Esophagus muscularis mucosa (tissue), 4 donors: ENCODE measurements at places on chromosomes 5 and 9. TPM values are rescaled to one million over a fixed set of nuclear protein-coding genes. Genes with fewer than 3 reads are reported as not detected.

Gene FRMPD1
- not detected for total RNA-seq

Gene KCNV2
- total RNA-seq, result not detected

Gene PCDHGA10
- 5.1 TPM for total RNA-seq

DNA sequence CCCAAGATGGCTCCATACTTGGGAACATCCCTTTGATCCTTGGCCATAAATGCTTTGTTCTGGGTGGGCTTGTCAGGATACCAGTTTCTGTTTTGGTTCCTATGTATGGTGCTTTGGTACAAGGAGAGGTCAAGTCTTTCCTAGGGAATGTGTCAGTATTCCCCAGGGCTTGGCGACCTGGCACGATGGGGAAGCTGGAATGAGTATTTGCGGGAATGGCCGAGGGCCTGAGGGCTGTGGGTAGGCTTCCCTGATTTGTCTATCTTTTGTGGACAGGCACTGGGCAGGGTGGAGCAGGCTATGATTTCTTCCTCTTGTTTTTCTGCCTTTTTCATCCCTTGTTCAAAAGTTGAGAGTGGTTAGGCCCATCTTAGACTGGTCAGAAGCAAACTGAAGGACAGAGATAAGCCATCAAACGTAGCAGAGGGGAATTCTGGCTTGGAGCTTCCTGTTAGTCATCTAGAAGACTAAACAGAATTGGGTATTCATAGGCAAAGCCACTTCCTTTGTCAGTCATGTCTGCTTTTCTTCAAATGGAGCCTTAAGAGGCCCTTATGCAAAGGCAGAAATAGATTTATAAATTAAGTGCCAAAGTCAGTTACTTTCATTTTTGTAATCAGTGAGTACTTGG, 13.7 kb downstream of the DOCK2 start:
- DNase-seq, result no peak

- H3K4me1 ChIP-seq, result no peaks in the 10 kb centered on the region
- no peak overlapping the region for H3K4me3 ChIP-seq
- DNase-seq, result no peak
- H3K27ac ChIP-seq, result no peak overlapping the region
- no peaks in the 10 kb centered on the region for H3K36me3 ChIP-seq
Observed at GRCh38 chr5:107801061-107801460, 130.3 kb upstream of the EFNA5 start.

GRCh38 chr9:134544388-134545214, 97.0 kb upstream of the COL5A1 start:
- no peaks in the 10 kb centered on the region for H3K36me3 ChIP-seq
- H3K4me1 ChIP-seq, result peaks cover 23% of the 10 kb centered on the region
- peak overlapping the region; percentile 69 for H3K27ac ChIP-seq
- H3K4me3 ChIP-seq, result no peak overlapping the region
- no peaks in the 10 kb centered on the region for H3K27me3 ChIP-seq
- no peak for DNase-seq

DNA sequence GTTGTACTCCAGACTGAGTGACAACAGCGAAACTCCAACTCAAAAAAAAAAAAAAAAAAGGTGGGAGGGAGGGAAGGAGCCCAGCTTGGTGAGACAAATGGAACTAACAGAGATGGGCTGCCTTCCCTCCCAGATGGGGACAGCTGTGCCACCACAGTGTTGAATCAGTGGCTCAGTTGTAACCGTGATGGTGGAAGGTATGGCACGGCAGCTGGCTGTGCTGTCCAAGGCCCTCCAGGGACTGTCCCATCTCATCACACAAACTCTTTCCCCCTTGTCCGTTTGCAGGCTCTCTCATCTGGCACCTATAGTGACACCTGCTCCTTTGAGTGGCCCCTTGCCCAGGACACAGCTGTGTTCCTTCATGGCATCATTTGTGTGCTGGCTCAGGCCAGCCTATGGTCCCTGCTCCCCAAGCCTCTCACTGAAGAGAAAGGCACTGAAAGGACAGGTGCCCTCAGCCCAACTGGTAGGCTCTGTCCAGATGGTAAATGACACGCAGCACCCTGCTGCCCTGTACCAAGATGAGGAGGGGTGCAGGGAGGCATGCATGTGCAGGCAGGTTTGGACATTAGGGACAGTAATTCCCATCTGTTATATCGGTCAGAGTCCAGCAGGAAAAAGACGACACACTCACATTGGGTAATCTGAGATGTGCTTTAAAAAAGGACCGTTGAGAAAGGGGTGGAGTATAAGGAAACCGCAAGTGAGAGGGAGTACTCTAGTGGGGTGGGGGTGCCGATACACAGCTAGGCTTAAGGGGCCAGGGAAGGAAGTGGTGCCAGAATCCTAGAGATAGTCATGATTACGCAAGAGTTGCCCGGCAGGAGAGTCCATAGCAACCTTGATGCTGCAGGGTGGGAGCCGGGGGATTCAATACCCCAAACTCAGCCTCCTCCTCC, 4.3 kb downstream of the SMIM33 start:
- peaks cover 52% of the 10 kb centered on the region for H3K4me1 ChIP-seq
- no peak overlapping the region for H3K27ac ChIP-seq
- H3K27me3 ChIP-seq, result no peaks in the 10 kb centered on the region
- peaks cover 48% of the 10 kb centered on the region for H3K36me3 ChIP-seq
- no peak for DNase-seq
